T-helper 17 cell (primary cell): ENCODE measurements at places on chromosomes 3 and 15. TPM values are rescaled to one million over a fixed set of nuclear protein-coding genes. Genes with fewer than 3 reads are reported as not detected.

The MFGE8 gene
- total RNA-seq, result 69.1 TPM

The AGBL1 gene
- not detected for total RNA-seq

The TNFAIP8L3 gene
- not detected for total RNA-seq

The CDHR4 gene
- not detected for total RNA-seq

The ADCY5 gene
- total RNA-seq, result not detected

The AMIGO3 gene
- total RNA-seq, result not detected

The PLSCR4 gene
- 0.78 TPM for total RNA-seq

The HHATL gene
- total RNA-seq, result not detected

The SYNM gene
- 1.4 TPM for total RNA-seq

The UBP1 gene
- 80.1 TPM for total RNA-seq

The EDC3 gene
- total RNA-seq, result 18.1 TPM

The GNAT1 gene
- 0.10 TPM for total RNA-seq

The CYP1A2 gene
- total RNA-seq, result not detected

The EPHB1 gene
- 3.5 TPM for total RNA-seq
